ENCODE measurements at places on chromosomes 1 and 21.

GRCh38 chr1:233673261-233673946 is 59.5 kb downstream of the KCNK1 start:
- no peak for DNase-seq

GRCh38 chr1:160090760-160091159 is 7.7 kb downstream of the IGSF8 start:
- peak; percentile 70 for DNase-seq

GRCh38 chr21:33767960-33768359 is 125.7 kb downstream of the ITSN1 start:
- no peak for DNase-seq

GRCh38 chr1:82542766-82543165 is 742.0 kb downstream of the ADGRL2 start:
- no peak for DNase-seq

DNA sequence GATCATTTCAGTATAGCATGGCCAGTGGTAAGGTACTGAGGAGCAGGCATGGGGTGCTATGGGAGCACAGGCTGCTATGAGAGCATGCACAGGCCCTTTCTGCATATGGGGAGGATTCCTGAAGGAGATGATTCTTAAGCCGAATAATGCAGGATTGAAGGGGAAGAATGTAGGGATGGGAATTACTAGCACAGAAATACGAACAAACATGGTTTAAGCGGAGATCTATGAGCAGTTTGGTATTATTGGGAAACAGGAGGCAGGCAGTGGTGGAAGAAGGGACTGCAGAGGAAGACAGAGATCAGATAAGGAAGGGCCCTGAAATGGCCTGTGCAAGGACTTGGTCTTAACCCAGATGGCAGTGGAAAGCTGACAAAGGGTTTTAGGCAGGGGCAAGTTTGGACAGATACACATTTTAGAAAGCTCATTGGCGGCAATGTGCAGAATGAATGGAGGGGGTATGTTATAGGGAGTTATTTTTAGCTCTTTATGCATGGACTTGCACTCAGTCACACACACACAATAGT is 1.7 kb downstream of the OSCP1 start:
- no peak for DNase-seq

DNA sequence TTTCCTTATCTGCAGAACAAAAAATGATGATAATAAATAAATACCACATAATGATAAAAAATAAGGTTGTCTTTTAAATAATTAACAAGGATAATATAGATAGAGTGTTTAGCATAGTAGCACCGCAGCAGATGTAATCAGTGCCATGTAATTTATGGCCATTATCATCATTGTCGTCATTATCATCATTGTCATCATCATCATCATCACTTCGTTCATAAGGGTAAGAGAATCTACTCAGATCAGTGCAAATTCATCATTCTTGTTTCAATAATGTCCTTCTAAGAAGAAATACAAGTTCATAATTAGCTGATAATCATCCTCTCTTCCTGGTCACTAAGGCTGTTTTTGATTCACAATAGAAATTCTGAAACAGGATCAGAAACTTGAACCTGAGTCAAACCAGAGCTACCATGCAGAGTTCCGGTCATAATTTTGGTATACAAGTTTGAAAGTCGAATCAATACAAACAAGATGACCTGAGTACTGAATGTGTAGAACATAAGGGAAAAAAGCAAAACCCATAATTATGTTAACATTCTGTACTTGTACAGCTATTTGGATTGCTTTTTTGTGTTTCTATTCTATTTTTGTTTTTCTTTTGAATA is 172.0 kb downstream of the LRRC40 start:
- DNase-seq = no peak

DNA sequence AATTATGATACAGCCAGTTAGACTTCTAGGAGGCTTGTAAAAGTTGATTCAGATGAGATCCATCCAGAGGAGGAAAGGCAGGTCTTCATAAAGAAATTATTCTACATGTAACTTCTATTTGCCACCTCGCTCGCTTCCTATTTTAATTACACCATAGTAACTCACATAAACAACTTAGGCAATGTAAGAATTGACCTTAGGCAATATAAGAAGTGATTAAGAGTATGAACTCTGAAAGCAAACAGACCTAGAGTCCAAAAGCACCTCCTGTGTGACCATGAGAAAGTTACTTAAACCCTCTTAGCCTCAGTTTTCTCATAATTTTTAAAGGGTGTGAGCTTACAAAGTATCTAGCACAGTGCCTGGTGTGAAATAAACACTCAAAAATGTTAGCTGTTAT is 192.7 kb upstream of the NFIA start:
- no peak for DNase-seq

GRCh38 chr1:2236695-2237677 is 8.9 kb downstream of the SKI start:
- DNase-seq = no peak

DNA sequence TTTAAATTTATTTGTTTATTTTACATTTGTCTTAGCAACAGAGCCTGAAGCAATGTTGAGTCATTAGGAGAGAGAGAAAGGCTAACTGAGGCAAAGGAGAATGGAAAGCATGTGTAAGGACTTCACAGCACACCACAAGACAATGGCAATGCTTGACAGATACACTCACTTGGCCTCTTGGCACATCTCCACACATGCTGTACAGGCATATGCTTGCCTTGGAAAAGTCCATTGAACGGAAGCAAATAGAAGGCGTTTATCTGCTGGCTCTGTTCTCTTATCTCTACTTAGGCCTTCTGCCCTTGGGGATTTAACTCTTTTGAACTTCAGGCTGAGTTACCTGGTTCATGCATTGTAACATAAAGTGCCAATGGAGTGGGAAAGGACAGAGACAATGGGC is 262.2 kb upstream of the POU3F1 start:
- DNase-seq = no peak

GRCh38 chr1:156245451-156246232 is 2.2 kb downstream of the PAQR6 start:
- DNase-seq = no peak

DNA sequence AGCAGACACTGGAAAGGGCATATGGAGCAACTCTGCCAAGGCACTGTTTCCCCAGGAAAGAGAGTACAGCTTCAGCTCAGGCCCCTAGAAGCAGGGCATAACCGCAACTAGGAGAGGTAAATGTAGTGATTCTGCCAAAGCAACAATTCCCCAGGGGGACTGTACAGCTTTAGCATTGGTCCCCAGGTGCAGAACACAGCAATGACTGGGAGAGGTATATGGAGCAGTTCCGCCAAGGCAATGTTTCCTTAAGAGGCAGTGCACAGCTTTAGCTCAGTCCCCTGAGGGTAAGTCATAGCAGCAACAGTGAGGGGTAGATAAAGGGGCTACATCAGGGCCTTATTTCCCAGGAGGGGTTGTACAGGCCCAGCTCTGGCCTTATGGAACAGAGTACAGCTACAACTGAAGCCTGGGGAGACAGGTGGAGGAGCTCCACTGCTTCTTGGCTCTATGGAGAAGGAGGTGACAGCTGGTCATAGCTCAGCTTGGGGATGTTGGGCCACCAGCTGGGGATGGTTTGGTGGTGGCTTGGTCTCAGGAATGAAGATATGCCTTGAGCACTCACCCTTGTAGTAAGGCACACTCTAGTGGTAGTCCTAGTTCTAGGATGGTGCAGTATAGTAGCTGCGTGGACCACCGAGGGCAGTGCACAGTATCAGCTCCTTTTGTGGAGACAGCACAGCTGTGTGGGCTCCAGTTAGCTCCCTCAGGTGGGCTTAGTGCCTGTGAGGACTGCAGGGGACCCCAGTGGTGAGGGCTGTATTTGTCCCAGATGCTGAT is 582.7 kb downstream of the PTPRC start:
- DNase-seq = no peak

DNA sequence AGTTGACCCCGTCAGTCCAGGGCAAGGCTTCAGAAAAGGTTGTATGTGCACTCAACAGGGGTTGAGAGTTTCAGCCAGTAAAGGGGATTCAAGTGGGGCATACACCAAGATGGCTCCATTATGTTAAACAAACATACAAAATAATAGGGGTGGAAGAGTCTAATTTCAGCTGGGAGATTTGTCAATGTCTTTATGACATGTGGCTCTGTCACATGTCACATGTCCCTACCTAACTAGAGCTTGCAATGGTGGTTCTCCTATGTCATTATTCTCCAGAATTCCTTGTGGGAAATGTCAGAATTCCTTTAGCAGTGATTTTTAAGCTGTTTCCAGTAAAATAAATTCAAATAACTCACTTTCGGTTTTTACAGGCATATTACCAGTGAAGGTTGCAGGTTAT is 392.0 kb upstream of the ADGRL4 start:
- DNase-seq = no peak

DNA sequence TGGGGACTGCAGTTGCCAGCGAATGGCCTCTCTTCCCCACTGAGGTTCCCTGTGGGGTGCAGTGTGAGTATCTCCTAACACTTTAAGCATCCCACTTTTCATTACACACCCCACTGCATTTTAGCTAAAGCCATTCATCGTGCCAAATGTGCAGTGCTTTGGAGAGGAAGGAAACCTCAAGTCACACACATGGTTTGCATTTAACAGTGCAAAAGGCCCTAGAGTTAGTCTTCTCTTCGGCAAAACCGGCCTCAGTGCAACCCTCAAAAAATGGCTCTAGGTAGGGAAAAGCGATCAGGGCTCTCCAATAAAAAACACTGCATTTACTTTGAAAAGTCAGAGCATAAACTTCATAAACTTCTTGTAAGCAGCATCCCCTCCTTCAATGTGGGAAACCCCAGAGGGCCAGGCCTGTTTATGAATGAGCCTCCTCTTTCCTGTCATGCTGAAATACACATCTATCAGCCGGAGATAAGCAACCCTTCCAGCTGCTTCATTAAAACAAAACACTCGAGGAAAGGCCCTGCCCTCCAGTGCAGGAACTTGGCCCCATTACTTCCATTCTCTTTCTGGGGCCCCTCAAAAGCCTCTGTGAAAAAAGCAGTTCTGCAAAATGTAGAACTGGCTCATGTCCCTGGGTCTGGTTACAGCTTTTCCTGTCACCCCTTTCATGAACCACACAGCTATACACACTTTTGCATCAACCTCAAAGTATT is 184.0 kb downstream of the CDC7 start:
- DNase-seq = no peak
